RWPE2 (cell line): ENCODE measurements at places on chromosomes 4 and X.

DNA sequence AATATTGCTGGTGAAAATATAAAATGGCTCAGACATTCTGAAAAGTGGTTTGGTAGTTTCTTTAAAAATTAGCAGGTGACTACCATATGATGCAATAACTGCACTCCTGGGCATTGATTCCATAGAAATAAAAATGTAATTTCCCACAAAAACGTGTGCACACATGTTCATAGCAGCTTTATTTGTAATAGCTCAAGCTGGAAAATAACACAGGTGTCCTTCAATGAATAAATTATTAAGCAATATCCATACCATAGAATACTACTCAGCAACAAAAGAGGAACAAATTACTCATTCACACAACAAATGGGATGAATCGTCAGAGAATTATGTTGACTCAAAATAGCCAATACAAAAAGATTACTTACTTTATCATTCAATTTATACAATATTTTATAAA is 893.7 kb upstream of the SLIT2 start:
- H3K36me3 ChIP-seq, result no peaks in the 10 kb centered on the region
- no peak overlapping the region for H3K4me3 ChIP-seq
- H3K27me3 ChIP-seq, result no peaks in the 10 kb centered on the region
- peak overlapping the region; percentile 89 for H3K27ac ChIP-seq

DNA sequence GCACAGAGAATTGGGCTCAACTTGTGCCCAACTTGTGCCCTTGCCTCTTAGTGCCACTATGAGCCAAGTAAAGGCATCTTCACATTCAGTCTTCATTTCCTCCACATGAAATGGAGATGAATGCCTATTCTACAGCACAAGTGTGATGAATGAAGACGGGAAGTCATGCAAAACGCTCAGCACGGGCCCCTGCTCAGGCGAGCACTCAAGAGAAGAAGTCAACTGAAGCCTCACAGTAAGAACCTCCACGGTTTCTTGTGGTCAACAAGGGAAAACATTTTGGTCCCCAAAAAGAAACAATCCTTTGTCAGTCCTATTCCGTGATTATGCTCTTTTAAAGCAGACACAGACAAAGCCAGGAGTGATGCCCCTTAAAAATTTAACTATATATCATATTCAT is 87.0 kb downstream of the IRF2 start:
- peaks cover 25% of the 10 kb centered on the region for H3K4me1 ChIP-seq
- H3K4me3 ChIP-seq, result no peak overlapping the region
- H3K27me3 ChIP-seq, result no peaks in the 10 kb centered on the region
- H3K36me3 ChIP-seq, result peaks cover 38% of the 10 kb centered on the region
- DNase-seq, result no peak
- no peak overlapping the region for H3K27ac ChIP-seq

DNA sequence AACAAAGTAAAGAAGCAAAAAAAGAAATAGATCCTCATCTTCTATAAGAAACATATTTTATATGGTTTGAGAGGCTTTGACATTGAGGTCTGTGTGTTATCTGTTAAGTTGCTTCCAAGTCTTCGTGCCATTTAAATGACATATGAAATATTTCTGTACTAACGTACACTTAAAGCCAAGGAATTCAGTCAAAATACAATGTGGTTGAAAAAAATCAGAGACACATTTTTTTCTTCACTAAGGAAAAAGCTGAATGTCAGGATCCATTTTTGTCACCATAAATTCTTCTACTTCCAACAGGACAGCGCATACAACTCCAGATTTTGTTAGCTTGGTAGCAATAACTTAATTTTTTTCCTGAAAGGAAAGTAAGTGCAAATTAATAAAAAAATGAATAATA is 168.5 kb downstream of the FAT4 start:
- H3K27me3 ChIP-seq, result no peaks in the 10 kb centered on the region
- no peak for DNase-seq

DNA sequence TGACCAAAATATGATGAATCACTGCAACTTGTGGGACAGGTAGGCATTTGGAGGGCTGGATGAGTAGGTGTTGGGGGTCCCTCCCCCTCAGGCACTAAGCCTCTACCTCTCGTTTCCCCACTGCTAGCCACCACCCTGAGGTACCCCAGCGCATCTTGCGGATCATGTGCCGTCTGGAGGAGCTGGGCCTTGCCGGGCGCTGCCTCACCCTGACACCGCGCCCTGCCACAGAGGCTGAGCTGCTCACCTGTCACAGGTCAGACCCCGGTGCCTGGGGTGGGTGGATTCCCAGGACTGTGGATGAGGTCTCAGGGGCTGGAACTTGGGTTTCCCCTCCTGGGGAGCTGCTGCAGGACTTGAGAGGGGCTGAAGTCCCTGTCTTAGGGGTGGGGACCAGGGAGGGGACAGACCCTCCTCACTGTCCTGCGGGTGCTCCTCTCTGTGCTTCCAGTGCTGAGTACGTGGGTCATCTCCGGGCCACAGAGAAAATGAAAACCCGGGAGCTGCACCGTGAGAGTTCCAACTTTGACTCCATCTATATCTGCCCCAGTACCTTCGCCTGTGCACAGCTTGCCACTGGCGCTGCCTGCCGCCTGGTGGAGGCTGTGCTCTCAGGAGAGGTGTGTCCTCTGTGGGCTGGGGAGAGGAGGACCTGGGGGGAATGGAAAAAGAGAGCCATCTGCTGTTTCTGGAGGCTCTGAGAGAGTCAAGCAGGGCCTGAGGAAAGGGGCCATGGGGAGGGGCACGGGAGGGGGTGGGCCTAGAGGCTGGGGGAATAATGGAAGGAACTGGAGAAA is 10.1 kb upstream of the ERAS start:
- no peak for DNase-seq
- no peaks in the 10 kb centered on the region for H3K27me3 ChIP-seq

GRCh38 chr4:105946771-105947170 is 51.5 kb downstream of the NPNT start:
- H3K27ac ChIP-seq, result no peak overlapping the region
- no peak overlapping the region for H3K4me3 ChIP-seq
- no peaks in the 10 kb centered on the region for H3K36me3 ChIP-seq
- DNase-seq, result no peak
- no peaks in the 10 kb centered on the region for H3K4me1 ChIP-seq

DNA sequence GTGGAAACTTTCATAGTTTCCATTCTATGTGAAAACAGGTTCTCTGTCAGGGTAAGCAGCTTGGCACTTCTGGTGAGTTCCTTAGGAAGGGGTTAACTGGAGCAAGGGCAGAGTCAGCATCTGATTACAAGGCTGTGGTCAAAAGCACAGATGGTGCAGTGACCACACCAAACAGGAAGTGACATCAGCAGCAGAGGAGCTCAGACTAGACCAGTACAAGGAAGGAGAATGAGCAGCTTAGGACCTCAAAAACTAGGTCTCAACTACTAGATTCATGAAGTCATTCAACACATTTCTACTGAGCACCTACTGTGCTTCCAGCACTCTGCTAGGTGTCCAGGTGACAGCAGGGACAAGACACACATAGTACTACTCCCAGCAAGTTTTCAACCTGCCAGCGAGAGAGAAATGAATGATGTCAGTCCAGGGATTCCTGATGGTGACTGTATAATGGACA is 130.2 kb downstream of the AMELX start:
- no peaks in the 10 kb centered on the region for H3K27me3 ChIP-seq
- H3K4me3 ChIP-seq, result no peak overlapping the region
- H3K36me3 ChIP-seq, result no peaks in the 10 kb centered on the region
- H3K27ac ChIP-seq, result no peak overlapping the region
- no peak for DNase-seq
- H3K4me1 ChIP-seq, result no peaks in the 10 kb centered on the region

- H3K4me1 ChIP-seq, result no peaks in the 10 kb centered on the region
- H3K36me3 ChIP-seq, result peaks cover 35% of the 10 kb centered on the region
- H3K27ac ChIP-seq, result no peak overlapping the region
- DNase-seq, result no peak
- no peaks in the 10 kb centered on the region for H3K27me3 ChIP-seq
Measured at GRCh38 chr4:26406346-26406975, 83.8 kb downstream of the CCKAR start.

- no peaks in the 10 kb centered on the region for H3K4me1 ChIP-seq
- H3K4me3 ChIP-seq, result no peak overlapping the region
- DNase-seq, result no peak
Measured at GRCh38 chrX:19370061-19370460, 26.3 kb downstream of the PDHA1 start.

GRCh38 chr4:58646126-58646525 is 1535.9 kb upstream of the IGFBP7 start:
- no peaks in the 10 kb centered on the region for H3K36me3 ChIP-seq
- H3K27ac ChIP-seq, result no peak overlapping the region
- H3K27me3 ChIP-seq, result no peaks in the 10 kb centered on the region
- DNase-seq, result no peak
- H3K4me1 ChIP-seq, result no peaks in the 10 kb centered on the region

- H3K4me3 ChIP-seq, result no peak overlapping the region
- H3K27ac ChIP-seq, result no peak overlapping the region
Measured at GRCh38 chrX:2924151-2924550, 5.0 kb downstream of the ARSD start.

GRCh38 chr4:103498161-103499070 is 221.4 kb downstream of the TACR3 start:
- no peak overlapping the region for H3K4me3 ChIP-seq
- peak overlapping the region; percentile 46 for H3K27ac ChIP-seq
- H3K27me3 ChIP-seq, result no peaks in the 10 kb centered on the region

DNA sequence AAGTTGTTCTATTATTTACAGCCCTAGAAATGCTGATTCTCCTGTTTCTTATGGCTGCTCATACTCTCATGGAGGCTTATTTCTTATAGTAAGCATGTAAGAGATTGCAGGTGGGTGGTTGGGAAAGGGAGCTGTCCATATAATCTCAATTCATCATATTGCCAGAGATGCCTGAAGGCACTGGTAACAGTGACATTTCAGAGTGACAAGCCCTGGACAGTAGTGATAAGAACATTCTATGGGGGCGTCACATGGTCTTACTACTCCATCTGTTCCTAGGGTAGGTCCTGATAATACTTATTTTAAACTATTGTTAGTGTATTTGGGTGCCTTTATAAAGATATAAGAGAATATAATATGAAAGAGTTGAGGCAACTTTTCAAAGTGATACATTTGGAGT is 171.5 kb downstream of the CFAP299 start:
- no peak overlapping the region for H3K27ac ChIP-seq
- H3K36me3 ChIP-seq, result no peaks in the 10 kb centered on the region
- no peak for DNase-seq
- H3K4me1 ChIP-seq, result peaks cover under 1% of the 10 kb centered on the region

GRCh38 chrX:19372547-19373331 is 29.0 kb downstream of the PDHA1 start:
- peak overlapping the region; percentile 16 for H3K4me3 ChIP-seq
- DNase-seq, result no peak
- no peaks in the 10 kb centered on the region for H3K27me3 ChIP-seq
- no peaks in the 10 kb centered on the region for H3K4me1 ChIP-seq
- no peak overlapping the region for H3K27ac ChIP-seq

GRCh38 chrX:53004038-53004437 is 44.6 kb upstream of the GPR173 start:
- no peak overlapping the region for H3K4me3 ChIP-seq
- H3K4me1 ChIP-seq, result no peaks in the 10 kb centered on the region
- no peaks in the 10 kb centered on the region for H3K36me3 ChIP-seq
- H3K27ac ChIP-seq, result no peak overlapping the region
- no peaks in the 10 kb centered on the region for H3K27me3 ChIP-seq
- DNase-seq, result no peak

GRCh38 chr4:93764639-93765246 is 63.8 kb upstream of the ATOH1 start:
- DNase-seq, result no peak
- H3K27me3 ChIP-seq, result no peaks in the 10 kb centered on the region
- H3K36me3 ChIP-seq, result no peaks in the 10 kb centered on the region
- no peaks in the 10 kb centered on the region for H3K4me1 ChIP-seq

DNA sequence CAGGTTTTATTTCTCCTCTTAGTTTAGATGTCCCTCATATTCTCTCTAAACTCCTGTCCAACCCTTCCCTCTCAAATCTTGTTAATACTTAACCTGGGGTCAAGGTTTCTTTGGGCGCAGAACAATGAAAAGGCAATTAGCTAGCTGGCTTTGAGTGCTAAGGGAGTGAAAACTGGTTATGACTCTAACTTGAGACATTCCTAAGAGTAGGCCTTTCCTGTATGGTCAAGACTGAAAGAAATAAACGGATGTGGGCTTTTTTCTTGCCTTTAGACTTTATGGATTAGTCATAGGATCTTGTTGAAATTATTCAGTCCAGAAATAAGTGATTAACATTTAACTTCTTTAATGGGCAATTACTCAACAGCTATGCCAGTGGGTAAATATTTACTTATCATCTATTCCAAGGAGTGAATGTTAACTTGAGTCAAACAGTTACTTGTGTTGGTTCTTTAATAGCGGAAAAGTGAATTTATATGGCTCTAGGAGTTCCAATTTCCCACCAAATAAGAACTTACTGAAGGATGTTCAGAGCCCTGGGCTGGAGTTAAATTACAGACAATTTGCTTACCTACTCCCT is 141.7 kb upstream of the SCML1 start:
- H3K27me3 ChIP-seq, result no peaks in the 10 kb centered on the region
- H3K4me1 ChIP-seq, result peaks cover 27% of the 10 kb centered on the region
- H3K4me3 ChIP-seq, result no peak overlapping the region

- no peak overlapping the region for H3K27ac ChIP-seq
- peaks cover 4% of the 10 kb centered on the region for H3K27me3 ChIP-seq
- DNase-seq, result no peak
- H3K4me3 ChIP-seq, result no peak overlapping the region
Measured at GRCh38 chr4:8710946-8711345, 118.4 kb downstream of the CPZ start.

- H3K4me1 ChIP-seq, result no peaks in the 10 kb centered on the region
- H3K36me3 ChIP-seq, result no peaks in the 10 kb centered on the region
- no peak for DNase-seq
- H3K4me3 ChIP-seq, result no peak overlapping the region
- no peak overlapping the region for H3K27ac ChIP-seq
- H3K27me3 ChIP-seq, result no peaks in the 10 kb centered on the region
Measured at GRCh38 chr4:40800064-40800463, 50.3 kb downstream of the NSUN7 start.

DNA sequence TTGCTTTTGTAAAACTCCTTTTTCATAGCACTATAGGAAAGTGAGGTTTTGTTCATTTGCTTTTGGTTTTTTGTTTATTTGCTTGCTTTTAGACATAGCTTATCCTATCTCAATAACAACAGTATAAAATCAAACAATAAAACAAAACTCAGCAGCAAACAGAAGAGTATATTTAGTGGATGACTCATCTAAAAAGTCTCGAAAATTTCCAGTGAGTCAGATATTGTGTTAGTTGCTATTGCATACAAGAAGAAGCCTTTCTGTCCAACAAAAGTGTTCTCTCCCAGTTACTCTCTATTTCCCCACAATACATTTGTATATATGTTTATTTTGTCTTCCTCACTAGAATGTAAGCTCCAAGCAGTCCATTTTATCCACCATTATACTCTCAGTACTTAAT is 36.0 kb upstream of the NPNT start:
- no peaks in the 10 kb centered on the region for H3K27me3 ChIP-seq
- DNase-seq, result no peak
- H3K36me3 ChIP-seq, result no peaks in the 10 kb centered on the region
- no peak overlapping the region for H3K4me3 ChIP-seq
- no peak overlapping the region for H3K27ac ChIP-seq
